ENCODE measurements at places on chromosomes 13 and 19.

GRCh38 chr13:109781384-109782065 lies 4.9 kb downstream of the IRS2 start:
- no peak for DNase-seq

- DNase-seq: no peak
Measured at GRCh38 chr13:73365252-73365651, 306.4 kb downstream of the KLF5 start.

- no peak for DNase-seq
Measured at GRCh38 chr13:79660361-79660760, 179.4 kb downstream of the NDFIP2 start.

DNA sequence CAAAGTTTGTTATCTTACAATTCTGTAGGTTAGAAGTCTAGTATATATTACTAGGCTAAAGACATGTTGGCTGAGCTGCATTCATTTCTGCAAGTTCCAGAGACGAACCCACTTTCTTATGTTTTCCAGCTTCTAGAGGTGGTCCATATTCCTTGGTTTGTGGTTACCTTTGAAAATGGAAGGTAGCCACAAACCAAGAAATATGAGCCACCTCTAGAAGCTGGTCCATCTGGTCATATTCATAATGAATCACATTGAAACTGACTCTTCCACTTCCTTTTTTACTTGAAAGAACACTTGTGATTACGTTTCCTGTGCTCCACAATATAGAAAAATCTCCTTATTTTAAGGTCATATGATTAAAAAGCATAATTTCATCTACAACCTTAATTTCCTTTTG lies 943.0 kb upstream of the PCDH9 start:
- no peak for DNase-seq

- DNase-seq: no peak
Measured at GRCh38 chr19:39937094-39937720, 2.8 kb upstream of the FCGBP start.

GRCh38 chr13:93635616-93636032 lies 409.0 kb downstream of the GPC6 start:
- no peak for DNase-seq

GRCh38 chr19:11843722-11844121 lies 4.8 kb upstream of the ZNF439 start:
- no peak for DNase-seq

GRCh38 chr19:18761531-18762110 lies 29.5 kb downstream of the COMP start:
- DNase-seq: no peak

- DNase-seq: no peak
Measured at GRCh38 chr13:30418717-30419459, 3.4 kb upstream of the UBE2L5 start.

- no peak for DNase-seq
Measured at GRCh38 chr19:55265723-55266386, 7.0 kb upstream of the PPP6R1 start.

DNA sequence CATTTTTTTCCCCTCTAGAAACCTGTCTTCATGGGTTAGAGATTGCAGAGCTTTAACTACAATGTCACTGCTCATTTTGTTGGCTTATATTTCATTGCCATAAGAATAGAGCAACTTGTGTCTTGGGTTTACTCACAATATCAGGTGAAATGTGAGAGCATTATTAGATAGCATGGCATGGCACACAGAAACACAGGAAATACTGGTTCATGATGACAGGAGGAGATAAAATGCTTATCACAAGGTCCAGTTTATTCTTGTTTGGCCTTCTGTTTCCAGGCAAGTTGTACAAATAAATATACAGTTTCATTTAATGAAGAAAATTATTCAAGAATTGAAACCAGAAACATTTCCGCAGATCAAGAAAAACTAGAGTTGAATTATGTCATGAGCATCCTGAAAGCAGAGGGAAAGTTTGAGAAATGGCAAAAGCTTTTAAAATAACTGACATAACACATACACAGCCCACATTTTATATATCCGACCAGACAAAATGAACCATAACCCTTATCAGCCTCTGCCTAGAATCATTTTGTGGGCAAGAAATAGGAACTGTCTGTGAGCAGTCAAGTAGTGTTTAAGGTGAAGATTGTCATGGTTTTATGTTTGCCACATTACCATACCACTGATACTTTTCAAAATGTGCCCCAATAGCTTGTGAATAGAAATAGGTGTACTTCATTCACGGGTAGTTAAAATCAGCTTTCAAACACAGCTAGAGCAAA lies 297.9 kb upstream of the ARGLU1 start:
- no peak for DNase-seq

DNA sequence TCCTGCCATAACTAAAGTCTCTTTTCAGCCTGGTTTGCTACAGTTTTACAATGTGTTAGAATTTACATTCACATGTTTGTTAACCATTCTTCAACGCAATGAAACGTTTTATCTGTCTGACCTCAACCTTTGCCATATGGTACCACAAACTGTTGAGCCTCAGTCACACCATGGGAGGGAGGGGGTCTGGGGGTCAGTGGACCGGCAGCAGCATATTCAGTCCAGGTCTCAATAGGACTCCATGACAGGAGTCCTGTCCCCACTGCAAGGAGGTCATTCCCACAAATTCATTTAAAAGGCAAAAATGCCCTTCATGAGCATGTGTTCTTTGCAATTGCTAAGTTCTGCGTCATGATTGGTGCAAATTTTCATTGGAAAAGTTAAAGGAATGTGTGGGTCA lies 66.6 kb upstream of the OLFM4 start:
- no peak for DNase-seq

DNA sequence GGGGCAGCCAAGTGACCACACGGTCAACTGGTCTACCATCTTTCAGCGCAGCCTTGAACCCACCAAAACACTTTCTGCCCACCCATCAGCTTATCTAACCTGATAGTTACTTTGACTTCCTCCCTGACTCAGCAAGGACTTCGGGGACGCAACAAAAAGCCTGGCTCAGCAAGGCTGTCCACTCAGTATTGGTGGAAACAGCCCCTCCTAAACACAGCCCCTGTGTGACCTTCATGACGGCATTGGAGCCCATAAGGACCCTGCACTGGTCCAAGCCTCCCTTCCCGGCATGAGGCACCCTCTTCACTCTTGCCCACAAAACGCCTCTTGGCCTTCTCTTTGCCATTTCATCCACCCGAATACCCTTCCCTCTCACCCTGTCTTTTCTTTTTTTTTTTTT lies 39.1 kb downstream of the INSR start:
- no peak for DNase-seq

DNA sequence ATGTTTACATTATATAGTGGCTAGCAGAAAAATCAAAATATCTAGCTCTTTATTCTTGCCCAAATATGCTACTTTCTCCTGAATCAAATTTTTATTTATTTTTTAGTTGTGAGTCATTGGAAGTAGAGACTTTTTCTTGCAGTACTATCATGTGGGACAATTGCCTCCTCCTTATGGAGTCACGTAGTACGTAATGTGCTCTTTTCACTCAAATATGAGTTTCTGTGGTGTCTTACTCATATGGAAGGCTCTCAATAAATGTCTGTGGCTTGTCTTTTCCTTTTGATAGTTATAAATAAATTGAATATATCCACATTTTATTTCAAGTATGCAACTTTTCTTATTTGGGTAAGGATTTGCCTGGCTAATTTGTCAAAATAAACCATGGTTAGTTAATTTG lies 1411.0 kb upstream of the SLC10A2 start:
- no peak for DNase-seq

DNA sequence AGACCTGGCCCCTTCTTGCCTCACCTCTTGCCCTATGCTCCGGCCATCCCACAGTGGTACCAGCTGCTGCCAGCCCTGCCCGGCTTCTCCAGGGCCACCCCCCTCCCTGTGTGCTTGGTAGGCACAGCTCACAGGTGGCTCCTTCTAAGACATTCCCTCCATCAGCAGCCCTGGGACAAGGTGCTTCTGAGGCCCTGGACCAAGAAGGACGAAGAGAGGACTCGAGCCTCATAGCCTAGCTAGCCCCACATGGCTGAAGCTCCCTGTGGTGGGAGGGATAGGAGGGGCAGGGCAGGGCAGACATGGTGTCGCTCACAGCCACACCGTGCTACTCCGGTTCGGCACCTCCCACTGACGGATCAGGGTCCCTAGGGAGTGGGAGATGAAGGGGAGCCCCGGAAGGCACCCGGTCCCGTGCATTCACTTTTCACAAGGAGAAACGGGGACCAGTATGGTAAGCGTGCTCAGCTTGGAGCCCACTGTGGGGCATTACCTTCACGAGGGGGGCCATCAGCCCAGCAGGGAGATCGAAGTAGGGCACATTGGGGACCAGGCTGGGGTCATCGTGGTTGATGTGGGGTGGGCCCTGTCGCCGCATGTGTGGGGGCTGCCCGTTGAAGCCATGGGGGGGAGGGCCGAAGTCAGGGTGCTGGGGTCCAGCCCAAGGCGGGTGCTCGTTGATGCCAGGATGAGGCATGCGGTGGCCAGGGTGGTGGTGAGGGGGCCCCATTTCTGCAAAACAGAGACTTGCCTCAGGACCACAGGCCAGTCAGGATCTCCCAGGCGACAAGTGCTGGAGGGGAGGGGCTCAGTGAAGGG lies 19.5 kb downstream of the CHERP start:
- DNase-seq: no peak

DNA sequence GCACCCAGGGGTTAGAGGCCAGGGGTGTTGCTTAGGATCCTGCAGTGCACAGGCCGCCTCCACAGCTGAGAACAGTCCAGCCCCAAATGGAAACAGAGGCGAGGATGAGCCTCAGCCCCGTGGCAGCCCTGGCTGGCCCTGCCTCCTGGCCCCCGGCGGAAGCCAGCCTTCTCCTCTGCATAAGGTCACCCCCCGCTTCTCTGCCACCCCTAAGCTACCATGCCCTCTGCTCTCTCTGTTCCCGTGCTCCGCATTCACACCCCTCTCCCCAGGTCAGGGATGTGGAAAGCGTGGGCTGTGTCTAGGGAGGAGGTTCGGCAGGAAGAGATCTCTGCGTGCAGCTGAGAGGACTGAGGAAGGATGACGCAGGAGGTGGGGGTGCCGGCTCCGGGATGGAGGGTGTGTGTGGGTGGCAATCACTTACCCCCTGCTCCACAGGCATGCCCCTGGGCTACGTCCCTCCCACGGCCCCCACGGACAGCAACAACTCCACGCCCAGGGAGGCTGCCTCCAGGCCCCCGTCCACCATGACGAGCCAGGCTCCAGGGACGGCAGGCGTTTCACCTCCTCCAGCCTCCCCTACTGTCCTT lies 6.0 kb downstream of the SSC5D start:
- DNase-seq: no peak

GRCh38 chr19:10892256-10892655 lies 20.9 kb downstream of the CARM1 start:
- DNase-seq: no peak

GRCh38 chr13:105979131-105980011 lies 556.1 kb downstream of the EFNB2 start:
- no peak for DNase-seq

DNA sequence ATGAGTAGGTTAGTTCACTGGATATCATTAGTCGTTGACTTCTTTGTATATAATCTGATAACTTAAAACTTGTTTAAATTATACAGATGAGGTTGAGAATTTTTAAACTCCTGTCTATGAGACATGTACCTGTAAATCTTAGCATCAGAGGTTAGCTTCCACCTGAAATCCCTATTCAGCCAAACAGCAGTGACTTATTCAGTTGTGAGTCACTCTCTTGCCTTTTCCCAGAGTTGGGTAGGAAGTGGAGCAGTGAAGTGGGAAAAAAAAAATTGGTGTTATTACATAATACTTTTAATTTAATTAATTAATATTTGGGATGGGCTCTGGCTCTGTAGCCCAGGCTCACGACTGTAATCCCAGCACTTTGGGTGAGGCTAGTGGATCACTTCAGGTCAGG lies 32.9 kb downstream of the ZNF701 start:
- no peak for DNase-seq

DNA sequence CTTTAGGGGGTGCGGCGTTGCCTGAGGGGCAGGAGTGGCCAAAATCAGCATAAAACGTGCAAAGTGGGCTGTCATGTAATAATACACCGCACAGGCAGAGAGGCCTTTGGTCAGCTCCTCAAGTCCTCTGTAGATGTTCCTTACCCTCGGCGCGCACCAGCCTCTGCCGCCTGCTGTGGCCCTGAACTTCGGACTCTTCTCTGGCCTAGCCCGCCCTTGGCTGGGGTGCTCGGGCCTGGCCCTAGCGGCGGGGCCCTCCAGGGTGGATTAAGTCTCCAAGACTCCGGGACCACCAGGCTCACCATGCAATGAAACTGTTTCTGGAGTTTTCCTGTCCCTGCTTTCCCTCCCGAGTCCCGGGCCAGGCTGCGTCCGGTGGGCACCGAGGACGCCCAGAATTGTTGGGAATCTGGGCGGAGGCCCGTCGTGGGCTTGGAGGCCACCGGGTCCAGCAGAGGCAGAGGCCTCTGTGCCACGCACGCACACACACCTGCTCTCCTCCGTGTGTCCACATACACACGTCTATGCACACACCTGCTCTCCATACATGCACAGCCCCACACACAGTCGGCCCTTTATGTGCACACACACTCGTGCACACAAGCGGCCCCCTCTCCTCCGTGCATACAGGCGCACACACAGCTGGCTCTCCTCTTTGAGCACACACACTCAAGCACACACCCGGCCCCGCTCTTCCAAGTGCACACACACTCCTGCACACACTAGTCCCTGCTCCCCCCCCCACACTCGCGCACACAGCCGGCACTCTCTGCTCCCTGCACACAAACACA lies 1.5 kb upstream of the TFDP1 start:
- DNase-seq: no peak

DNA sequence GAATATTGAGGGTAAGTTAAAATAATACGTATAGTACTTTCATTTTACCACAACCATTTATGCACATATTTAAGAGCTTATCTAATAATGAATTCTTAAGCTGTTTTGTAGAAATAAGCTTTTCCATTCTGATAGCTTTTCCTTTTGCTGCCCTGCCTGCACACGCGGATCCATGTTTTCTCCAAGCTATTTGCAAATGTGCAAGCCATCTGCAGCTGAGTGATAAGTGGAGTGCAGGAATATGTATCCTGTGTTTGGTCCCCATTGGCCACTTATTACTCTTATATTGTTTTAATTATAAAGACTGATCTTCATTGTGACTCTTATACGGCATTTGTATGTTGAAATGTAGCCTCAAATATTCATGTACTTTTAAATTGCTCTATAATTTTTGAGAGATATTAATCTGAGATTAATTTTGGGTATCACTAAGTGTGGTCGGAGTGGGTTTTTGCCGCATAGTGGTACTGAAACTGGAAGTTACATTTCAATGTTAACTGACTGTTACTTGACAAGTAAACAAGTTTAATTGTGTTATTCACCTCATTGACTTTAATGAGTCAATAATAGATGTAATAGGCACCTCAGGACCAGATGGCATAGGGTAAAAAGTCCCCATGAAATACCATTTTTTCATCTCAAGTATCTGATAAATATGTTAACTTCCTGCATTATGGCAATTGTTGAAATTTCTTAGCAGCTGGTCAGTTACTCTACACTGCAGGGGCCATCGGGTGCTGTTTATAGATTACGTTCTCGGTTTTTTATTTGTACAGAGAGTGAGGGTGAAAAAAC lies 1567.4 kb downstream of the EFNB2 start:
- DNase-seq: no peak

- peak; percentile 76 for DNase-seq
Measured at GRCh38 chr19:14563989-14564651, 7.7 kb downstream of the NDUFB7 start.
